ENCODE measurements at places on chromosomes 2 and 18. TPM values are rescaled to one million over a fixed set of nuclear protein-coding genes. Genes with fewer than 3 reads are reported as not detected.

HOXD8 gene
- total RNA-seq = 4.1 TPM

TRIM43 gene
- total RNA-seq = not detected

NEU2 gene
- not detected for total RNA-seq

SLC38A11 gene
- total RNA-seq = not detected
